Naive thymus-derived CD4-positive, alpha-beta T cell (primary cell): ENCODE measurements at places on chromosomes 4 and X. TPM values are rescaled to one million over a fixed set of nuclear protein-coding genes. Genes with fewer than 3 reads are reported as not detected.

The STBD1 gene
- 0.62 TPM for total RNA-seq

The DCHS2 gene
- total RNA-seq: 0.05 TPM

The FGD1 gene
- total RNA-seq: 0.11 TPM

The BMX gene
- total RNA-seq: not detected

The ACSL4 gene
- 13.4 TPM for total RNA-seq

The GPR34 gene
- 2.1 TPM for total RNA-seq

The SYTL4 gene
- total RNA-seq: not detected

The MAGEA9 gene
- not detected for total RNA-seq

The FAM9A gene
- total RNA-seq: not detected in 2 replicates

The RAB41 gene
- total RNA-seq: not detected in 2 replicates

The SPANXA2 gene
- total RNA-seq: not detected

The CXCL3 gene
- 15.3 TPM for total RNA-seq

The HTR2C gene
- total RNA-seq: not detected in 2 replicates

- H3K4me1 ChIP-seq: no peaks in the 10 kb centered on the region
- H3K27ac ChIP-seq: no peak overlapping the region
- DNase-seq: no peak
- H3K36me3 ChIP-seq: no peaks in the 10 kb centered on the region
- H3K4me3 ChIP-seq: no peak overlapping the region
- no peaks in the 10 kb centered on the region for H3K27me3 ChIP-seq
Observed at GRCh38 chr4:77629885-77630284, 24.3 kb downstream of the CXCL13 start.

DNA sequence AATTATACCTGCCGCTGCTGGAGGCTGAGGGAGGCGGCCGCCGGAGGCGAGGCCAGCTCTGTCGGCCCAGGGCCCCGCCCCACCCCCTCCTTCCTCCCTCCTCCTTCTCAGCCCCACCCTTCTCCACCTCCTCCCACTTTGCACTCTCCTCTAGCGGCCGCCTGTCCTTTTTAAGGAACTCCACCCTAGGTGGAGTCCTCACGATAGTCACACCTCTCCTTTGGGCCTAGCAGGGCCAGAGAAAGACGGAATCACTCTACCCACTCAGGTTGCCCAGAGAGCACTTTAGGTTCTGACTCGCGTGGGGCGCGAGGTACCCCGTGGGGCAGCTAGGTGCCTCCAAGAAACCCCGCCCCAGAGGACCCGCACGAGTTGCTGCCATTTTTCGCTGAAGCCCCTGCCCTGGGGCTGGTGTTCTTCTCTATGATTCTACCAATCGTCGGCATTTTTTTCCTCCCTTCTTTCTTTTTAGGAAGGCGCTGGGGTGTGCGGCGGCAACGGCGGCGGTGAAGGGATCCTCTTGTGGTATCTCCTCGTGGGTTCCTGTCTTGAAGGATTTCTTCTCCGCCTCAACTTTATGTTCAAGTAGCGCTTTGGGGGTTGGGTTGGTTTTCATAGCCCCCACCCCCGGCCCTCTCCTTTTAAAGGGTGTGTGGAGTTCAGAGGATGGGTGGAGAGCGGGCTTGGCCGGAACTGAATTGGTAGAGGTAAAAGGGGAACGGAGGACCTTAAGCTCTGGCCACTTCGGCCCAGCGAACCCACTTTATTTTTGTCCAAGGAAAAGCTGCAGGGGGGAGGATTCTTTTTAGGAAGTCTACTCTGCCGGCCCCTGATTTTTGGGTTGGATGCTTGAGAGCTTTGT, at the start of gene KLF8:
Gene KLF8 (plus strand): TSS at position 136 of the 862 bp plus-strand sequence. CDS start 979 bp downstream, outside the sequence.
- H3K36me3 ChIP-seq: no peaks in the 10 kb centered on the region
- no peaks in the 10 kb centered on the region for H3K27me3 ChIP-seq
- H3K4me3 ChIP-seq: peak within 1 kb of the TSS; percentile 41
- H3K27ac ChIP-seq: no peak within 1 kb of the TSS
- H3K4me1 ChIP-seq: peaks cover 5% of the 10 kb centered on the region
- DNase-seq: peak; percentile 8

- no peak overlapping the region for H3K27ac ChIP-seq
- no peak for DNase-seq
- H3K36me3 ChIP-seq: no peaks in the 10 kb centered on the region
- H3K27me3 ChIP-seq: no peaks in the 10 kb centered on the region
- no peaks in the 10 kb centered on the region for H3K4me1 ChIP-seq
Observed at GRCh38 chr4:83276299-83277040, 8.1 kb downstream of the COQ2 start.

GRCh38 chr4:143411527-143412419, 75.1 kb downstream of the GAB1 start:
- H3K27me3 ChIP-seq: no peaks in the 10 kb centered on the region
- H3K4me1 ChIP-seq: no peaks in the 10 kb centered on the region
- no peak overlapping the region for H3K4me3 ChIP-seq
- no peaks in the 10 kb centered on the region for H3K36me3 ChIP-seq

- H3K4me3 ChIP-seq: no peak overlapping the region
- H3K4me1 ChIP-seq: peaks cover 6% of the 10 kb centered on the region
- peaks cover 15% of the 10 kb centered on the region for H3K36me3 ChIP-seq
- DNase-seq: peak; percentile 81
Observed at GRCh38 chrX:40651620-40652223, 4.4 kb upstream of the CXorf38 start.

DNA sequence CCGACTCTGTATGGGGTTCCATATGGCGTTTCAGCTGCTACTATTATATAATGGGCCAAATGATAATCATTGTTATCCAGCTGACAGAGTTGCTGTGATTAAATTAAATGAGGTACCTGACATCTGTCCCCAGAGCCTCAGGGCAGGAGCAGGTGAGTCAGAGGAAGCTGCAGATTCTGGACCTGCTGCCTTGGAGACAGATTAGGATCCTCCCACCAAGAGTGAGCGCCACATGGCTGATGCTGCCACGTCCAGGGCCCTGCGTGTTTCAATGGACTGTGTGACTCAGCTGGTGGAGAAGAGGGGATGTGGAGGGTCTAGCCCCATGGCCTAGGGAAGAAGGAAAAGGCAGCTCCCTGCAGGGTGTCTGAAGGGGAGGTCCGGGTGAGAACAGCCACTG, 28.3 kb upstream of the UXT start:
- no peak for DNase-seq
- H3K4me1 ChIP-seq: no peaks in the 10 kb centered on the region
- no peak overlapping the region for H3K27ac ChIP-seq
- no peaks in the 10 kb centered on the region for H3K27me3 ChIP-seq

DNA sequence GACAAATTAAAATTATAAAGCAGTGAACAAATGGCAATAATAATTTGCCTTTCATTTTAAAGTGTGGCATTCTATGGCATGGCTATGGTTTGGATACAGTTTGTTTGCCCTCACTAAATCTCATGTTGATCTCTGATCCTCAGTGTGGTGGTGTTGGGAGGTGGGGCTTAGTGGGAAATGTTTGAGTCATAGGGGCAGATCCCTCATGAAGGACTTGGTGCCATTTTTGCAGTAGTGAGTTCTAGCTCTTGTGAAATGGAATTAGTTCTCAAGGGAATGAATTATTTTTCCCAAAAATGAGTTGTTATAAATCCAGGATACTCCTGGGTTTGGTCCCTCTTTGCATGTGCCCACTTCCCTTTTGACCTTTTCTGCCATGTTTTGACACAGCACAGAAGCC, 181.4 kb downstream of the AMELX start:
- H3K27ac ChIP-seq: no peak overlapping the region
- no peaks in the 10 kb centered on the region for H3K4me1 ChIP-seq
- no peaks in the 10 kb centered on the region for H3K27me3 ChIP-seq
- no peak for DNase-seq
- H3K36me3 ChIP-seq: no peaks in the 10 kb centered on the region

DNA sequence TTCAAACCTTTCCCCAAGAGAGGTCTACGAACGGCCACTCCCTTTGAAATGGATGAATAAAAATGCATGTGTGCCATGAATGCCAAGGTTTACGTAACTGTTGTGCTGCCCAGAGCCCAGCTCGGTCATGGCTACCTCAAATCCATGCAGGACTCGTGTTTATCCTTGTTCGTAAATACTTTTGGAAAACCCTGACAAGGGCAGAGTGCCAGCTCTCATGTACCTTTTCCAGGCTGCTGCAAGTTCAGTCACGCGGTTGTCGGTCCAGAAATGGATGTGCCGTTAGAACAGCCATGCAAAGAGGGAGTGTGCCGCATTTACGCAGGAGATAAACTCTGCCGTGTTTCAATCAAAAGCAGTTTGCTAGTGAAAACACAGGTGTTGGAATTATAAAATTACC, 123.4 kb downstream of the AMELX start:
- DNase-seq: no peak
- H3K27ac ChIP-seq: no peak overlapping the region
- no peaks in the 10 kb centered on the region for H3K36me3 ChIP-seq
- H3K4me1 ChIP-seq: no peaks in the 10 kb centered on the region
- H3K27me3 ChIP-seq: no peaks in the 10 kb centered on the region

DNA sequence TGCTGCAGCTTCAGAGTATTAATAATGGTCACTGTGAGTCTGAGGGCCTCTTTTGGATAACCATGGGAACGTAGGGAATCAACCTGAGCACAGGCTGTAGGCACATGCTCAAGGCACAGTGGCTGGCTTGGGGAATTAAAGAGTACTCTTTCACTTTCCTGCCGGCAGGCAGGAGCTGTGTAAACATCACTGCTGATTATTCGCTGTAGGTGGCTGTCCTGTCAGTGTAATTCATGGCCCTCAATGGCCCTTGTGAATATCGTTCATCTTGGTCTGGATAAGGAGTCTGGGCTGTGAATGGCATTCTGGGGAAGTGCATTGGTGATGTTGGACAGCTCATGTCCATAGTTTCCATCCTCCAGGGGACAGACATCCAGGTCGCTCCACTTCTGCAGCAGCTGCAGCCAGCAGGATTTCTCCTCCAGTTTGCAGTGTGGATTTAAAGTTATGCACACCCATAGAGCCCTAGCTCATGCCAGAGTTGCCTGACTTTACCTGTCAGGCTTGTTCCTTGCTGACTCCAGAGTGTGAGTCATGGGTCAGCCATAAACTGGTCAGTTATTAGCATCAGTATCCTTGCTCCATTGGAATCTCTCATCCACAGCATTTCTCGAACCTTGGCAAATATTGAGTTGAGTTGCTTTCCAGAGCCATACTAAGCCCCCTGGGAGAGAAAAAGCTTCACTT, 43.0 kb downstream of the C4orf33 start:
- no peaks in the 10 kb centered on the region for H3K4me1 ChIP-seq
- H3K4me3 ChIP-seq: no peak overlapping the region
- peaks cover 3% of the 10 kb centered on the region for H3K27me3 ChIP-seq
- DNase-seq: no peak
- H3K36me3 ChIP-seq: no peaks in the 10 kb centered on the region

GRCh38 chr4:111126340-111126739, 503.5 kb upstream of the PITX2 start:
- H3K36me3 ChIP-seq: no peaks in the 10 kb centered on the region
- no peaks in the 10 kb centered on the region for H3K27me3 ChIP-seq
- no peak for DNase-seq
- H3K4me1 ChIP-seq: no peaks in the 10 kb centered on the region
- no peak overlapping the region for H3K27ac ChIP-seq

- H3K4me1 ChIP-seq: no peaks in the 10 kb centered on the region
- H3K27ac ChIP-seq: no peak overlapping the region
- no peaks in the 10 kb centered on the region for H3K27me3 ChIP-seq
- no peak for DNase-seq
- H3K36me3 ChIP-seq: no peaks in the 10 kb centered on the region
Observed at GRCh38 chrX:15605226-15605625, 4.5 kb upstream of the ACE2 start.

- no peaks in the 10 kb centered on the region for H3K4me1 ChIP-seq
- no peaks in the 10 kb centered on the region for H3K36me3 ChIP-seq
- no peaks in the 10 kb centered on the region for H3K27me3 ChIP-seq
- no peak for DNase-seq
Observed at GRCh38 chrX:101906136-101906796, 25.6 kb downstream of the ZMAT1 start.

- H3K4me3 ChIP-seq: peak overlapping the region; percentile 99
- peak overlapping the region; percentile 98 for H3K27ac ChIP-seq
- H3K4me1 ChIP-seq: peaks cover 29% of the 10 kb centered on the region
- no peaks in the 10 kb centered on the region for H3K36me3 ChIP-seq
Observed at GRCh38 chr4:174284487-174284886, 776 bp downstream of the CEP44 start.

DNA sequence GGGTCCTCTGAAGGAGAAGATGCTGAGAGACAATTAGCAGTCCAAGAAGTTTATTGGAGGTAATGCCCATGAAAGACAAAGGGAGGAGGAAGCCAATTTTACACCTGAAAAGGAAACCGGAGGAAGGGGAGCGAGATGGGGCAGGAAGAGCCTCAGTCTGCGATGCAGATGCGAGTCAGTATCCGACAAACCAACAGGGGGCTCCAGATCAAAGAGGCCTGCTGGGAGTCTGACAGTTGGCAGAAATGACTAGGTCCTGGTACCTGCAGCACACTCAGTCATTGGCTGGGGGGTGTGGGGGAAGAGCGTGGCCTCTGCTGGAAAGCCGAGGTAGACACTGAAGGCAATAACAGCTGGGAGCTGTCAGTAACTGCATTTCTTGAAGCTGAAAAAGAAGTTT, 231.1 kb upstream of the CENPE start:
- no peaks in the 10 kb centered on the region for H3K4me1 ChIP-seq
- DNase-seq: no peak
- no peaks in the 10 kb centered on the region for H3K36me3 ChIP-seq
- no peaks in the 10 kb centered on the region for H3K27me3 ChIP-seq
- no peak overlapping the region for H3K27ac ChIP-seq

- H3K36me3 ChIP-seq: no peaks in the 10 kb centered on the region
- no peak for DNase-seq
- no peaks in the 10 kb centered on the region for H3K27me3 ChIP-seq
- no peak overlapping the region for H3K4me3 ChIP-seq
- no peak overlapping the region for H3K27ac ChIP-seq
- no peaks in the 10 kb centered on the region for H3K4me1 ChIP-seq
Observed at GRCh38 chrX:16589826-16590225, 60.1 kb upstream of the S100G start.

GRCh38 chr4:81512001-81512756, 40.5 kb upstream of the RASGEF1B start:
- no peak for DNase-seq
- H3K4me3 ChIP-seq: no peak overlapping the region
- H3K27me3 ChIP-seq: no peaks in the 10 kb centered on the region
- no peak overlapping the region for H3K27ac ChIP-seq
- no peaks in the 10 kb centered on the region for H3K4me1 ChIP-seq
- no peaks in the 10 kb centered on the region for H3K36me3 ChIP-seq

GRCh38 chrX:5632061-5632614, 596.5 kb downstream of the NLGN4X start:
- no peak overlapping the region for H3K27ac ChIP-seq
- H3K4me3 ChIP-seq: no peak overlapping the region
- H3K4me1 ChIP-seq: no peaks in the 10 kb centered on the region
